Activated T-cell treated with anti-CD3 and anti-CD28 coated beads for 24 hours (primary cell): ENCODE measurements at places on chromosomes 3 and 15.

DNA sequence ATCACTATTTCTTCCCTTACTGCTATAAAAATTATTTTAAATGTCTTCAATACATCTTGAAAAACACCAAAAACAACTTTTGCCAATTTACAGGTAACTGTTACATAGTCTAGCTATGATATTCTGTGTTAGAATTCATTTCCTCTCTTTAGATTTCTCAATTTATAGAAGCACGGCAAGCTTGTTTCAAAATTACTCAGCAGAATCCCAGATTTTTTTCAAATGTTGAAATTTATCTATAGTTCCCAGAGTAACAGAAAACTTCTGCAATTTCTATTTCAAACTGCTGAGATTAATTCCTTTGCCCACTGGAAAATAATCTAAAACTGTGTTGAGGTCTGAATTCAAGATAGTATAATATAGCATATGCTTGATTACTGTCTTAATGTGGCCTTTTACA lies 41.2 kb downstream of the CCPG1 start:
- DNase-seq, result no peak

GRCh38 chr15:51388726-51389125 lies 47.3 kb downstream of the GLDN start:
- DNase-seq, result no peak

DNA sequence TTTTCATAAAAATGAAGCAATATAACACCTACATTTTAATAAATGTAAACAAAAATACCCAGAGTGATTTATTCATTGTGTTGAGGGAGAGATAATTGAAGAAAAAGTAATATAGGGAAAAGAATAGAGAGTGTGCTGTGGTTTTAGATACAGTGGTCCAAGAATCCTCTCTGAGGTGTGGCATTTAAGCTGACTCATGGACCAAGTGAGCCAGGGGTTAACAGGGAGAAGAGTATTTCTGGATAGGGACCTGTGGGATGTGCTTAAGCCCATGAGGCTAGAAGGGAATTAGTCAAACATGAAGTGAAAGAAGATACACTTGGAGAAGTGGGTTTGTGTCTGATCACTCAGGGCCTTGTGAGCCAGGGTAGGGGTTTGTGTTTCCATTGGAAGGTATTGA lies 680.7 kb upstream of the GRM7 start:
- no peak for DNase-seq

DNA sequence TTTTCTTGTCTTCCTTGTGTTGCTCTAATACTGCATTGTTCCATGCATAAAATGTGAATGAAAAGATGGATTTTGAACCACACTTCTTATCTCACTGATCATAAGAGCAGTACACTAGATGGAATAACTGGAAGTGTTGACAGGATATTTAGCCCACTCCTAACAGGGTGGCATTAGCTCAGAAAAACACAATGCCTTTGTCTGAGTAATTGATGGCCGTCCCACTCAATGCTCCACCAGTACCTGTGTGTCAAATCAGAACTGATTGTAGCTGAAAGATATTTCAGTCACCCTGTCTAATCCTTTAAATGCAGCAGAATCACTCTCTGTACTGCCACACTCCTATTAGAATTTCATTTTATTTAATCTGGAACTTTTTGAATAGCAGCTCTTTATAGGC lies 526.5 kb downstream of the UNC13C start:
- no peak for DNase-seq

GRCh38 chr3:194091141-194091540 lies 44.8 kb upstream of the HES1 start:
- DNase-seq, result no peak

- no peak for DNase-seq
These were observed 193.0 kb downstream of the ATP10A start for GRCh38 chr15:25670025-25670554.

DNA sequence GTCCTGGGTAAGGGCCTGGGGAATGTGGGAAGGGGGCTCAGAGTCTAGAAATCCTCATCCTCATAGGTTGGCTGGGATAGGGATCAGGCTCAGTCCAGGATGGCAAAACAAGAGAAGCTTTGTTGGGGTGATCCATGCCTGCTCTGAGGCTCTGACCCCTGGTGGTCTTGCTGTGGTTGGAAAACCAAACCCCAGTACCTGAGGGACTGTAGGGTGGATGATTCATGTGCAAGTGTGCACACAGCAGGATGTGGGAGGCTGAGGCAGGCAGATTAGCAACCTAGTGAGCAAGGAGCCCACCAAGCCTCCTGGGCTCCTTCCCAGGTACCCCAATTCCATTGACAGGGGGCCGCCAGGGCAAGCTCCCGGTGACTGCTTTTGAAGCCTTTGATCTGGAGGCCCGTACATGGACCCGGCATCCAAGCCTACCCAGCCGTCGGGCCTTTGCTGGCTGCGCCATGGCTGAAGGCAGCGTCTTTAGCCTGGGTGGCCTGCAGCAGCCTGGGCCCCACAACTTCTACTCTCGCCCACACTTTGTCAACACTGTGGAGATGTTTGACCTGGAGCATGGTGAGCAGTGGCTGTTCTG lies 3.1 kb downstream of the KLHDC8B start:
- DNase-seq, result no peak

DNA sequence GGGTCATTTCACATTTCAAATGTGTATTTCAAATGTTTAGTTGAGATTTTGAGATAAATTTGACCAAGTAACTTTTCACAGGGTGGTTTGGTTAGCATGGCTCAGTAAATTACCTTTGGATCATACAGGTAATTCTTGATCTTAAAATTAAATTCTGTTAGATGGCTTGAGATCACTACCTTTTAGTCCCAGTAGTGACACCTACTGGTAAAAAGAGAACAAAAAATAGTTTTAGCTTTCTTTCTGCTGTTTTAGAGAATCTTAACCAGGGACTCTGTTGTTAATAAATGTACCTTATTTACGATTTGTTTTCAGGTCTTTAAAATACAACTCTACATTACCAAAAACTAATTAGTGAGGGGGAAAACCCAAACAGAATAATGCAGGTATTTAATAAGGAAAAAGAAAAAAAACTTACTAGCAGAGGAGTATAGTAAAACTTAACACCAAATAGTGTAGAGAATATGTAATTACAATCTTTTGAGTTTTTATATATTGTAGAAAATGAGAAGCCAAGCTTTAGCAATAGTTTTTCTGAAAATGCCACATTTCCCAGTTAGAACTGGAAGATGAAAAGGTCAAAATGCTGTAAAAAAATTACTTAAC lies 620.3 kb upstream of the AGTR1 start:
- no peak for DNase-seq

GRCh38 chr15:59116141-59116540 lies 11.2 kb downstream of the CCNB2 start:
- DNase-seq, result no peak

DNA sequence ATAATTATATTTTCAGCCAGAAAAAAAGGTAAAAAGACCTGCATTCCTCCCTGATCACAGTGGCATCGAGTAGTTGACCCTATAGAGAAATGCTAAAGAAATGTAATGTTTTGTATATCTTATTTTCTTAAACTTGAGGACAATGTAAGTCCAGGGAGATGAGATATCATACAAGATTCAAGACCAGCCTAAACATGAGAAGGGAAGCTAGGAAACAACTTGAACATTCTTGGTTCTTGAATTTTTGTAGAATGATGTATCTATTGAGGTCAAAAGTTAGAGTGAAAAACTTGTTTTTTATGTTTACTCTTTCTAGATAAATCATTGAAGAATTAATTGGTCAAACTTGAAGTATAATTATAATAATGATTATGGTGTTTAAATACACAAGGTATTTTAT lies 497.7 kb upstream of the TBL1XR1 start:
- DNase-seq, result no peak

DNA sequence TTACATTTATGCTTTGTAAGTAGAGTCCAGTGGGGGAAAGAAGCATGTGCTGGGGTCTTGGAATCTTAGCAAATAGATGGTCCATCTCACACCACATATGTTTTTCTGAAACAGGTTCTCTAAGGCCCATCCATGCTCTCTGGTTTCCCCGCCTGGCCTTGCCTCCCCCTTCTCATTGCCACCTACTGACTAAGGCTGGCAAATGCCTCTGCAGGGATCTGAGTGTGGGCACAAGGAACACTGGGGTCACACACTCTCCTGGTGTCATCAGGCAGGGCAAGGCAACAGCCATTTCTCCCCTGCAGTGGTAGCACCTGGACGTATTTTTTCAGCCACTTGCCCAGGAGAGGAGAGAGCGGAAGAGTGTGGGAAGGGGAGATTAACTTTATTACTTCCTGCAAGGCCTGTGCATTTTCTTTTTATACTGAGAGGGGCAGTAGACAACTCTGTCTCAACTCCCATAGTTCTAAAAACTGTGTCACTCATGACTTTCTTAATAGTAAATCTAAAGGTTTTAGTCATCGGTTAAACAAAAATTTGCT lies 804.2 kb upstream of the NECTIN3 start:
- no peak for DNase-seq

DNA sequence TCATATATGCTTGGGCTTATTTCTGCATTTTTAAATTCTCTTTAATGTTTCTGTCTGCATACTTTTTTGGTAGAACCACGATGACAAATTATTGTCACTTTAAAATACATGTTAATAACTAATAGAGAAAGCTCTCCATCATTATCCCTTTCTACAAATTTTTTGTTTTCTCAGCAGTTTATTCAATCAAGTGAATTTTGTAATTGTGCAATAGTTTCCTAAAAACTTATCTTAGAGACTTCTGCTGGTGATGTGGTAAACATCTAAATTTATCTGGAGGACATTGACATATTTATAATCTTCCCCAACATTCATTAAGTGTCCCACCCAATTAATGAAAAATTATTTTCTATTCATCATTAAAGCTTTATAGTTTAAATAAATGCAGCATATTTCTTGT lies 215.3 kb downstream of the MEX3B start:
- DNase-seq, result no peak

DNA sequence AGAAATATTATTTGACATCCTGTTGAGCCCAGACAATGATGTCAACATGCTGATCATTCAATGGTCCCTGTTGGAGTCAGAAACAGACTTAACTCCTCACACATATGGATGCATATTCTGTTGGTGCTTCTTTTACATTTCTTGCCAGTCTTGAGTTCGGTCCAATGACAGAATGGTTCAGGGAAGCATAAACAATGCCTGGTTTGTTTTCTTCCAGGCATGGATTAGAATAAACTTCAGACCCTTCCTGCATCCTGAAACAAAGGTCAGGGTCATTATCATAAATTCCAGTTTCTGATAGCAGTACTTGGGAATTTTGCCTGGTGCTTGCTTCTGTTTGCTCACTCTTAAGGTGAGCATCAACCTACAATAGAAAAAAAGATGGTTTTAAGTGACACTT lies 33.3 kb downstream of the BTLA start:
- no peak for DNase-seq

DNA sequence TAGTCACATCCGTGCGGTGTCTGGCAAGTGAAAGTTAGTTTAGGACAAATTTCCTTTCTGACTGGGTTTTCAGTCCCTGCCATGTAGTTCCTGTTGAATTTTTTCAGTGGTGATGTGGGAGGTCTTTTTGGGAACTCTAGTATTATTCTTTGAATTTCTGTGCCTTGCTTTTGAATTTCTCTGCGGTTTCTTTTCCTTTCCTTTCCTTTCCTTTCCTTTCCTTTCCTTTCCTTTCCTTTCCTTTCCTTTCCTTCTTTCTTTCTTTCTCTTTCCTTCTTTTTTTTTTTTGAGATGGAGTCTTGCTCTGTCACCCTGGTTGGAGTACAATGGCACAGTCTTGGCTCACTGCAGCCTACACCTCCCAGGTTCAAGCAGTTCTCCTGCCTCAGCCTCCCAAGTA lies 88.2 kb downstream of the CGNL1 start:
- no peak for DNase-seq

GRCh38 chr3:26574766-26575165 lies 47.8 kb upstream of the LRRC3B start:
- no peak for DNase-seq
